ENCODE measurements at places on chromosomes 16 and 17. TPM values are rescaled to one million over a fixed set of nuclear protein-coding genes. Genes with fewer than 3 reads are reported as not detected.

PTGES3L gene
- 0.27 TPM for total RNA-seq

TMC8 gene
- total RNA-seq = 0.13 TPM

CHST5 gene
- not detected for total RNA-seq

KRTAP4-6 gene
- total RNA-seq = not detected

TNK1 gene
- total RNA-seq = 0.27 TPM

FAM171A2 gene
- 3.8 TPM for total RNA-seq

CCL8 gene
- not detected for total RNA-seq

FAAP100 gene
- 28.3 TPM for total RNA-seq

MRPL27 gene
- total RNA-seq = 59.6 TPM

CES1 gene
- not detected for total RNA-seq

TUBG1 gene
- 48.5 TPM for total RNA-seq

TPPP3 gene
- total RNA-seq = 0.07 TPM

CRHR1 gene
- not detected for total RNA-seq

DPEP3 gene
- total RNA-seq = not detected

CAPNS2 gene
- 3.3 TPM for total RNA-seq

PLK1 gene
- total RNA-seq = 44.0 TPM

EFNB3 gene
- 0.53 TPM for total RNA-seq

CLEC3A gene
- not detected for total RNA-seq

HID1 gene
- total RNA-seq = 14.9 TPM

COX6A2 gene
- not detected for total RNA-seq

CSH2 gene
- not detected for total RNA-seq

CDH8 gene
- total RNA-seq = not detected

CCL16 gene
- 1.1 TPM for total RNA-seq

TAC4 gene
- not detected for total RNA-seq

PRSS33 gene
- not detected for total RNA-seq

SLC5A2 gene
- 0.07 TPM for total RNA-seq

SLC4A1 gene
- total RNA-seq = not detected

CPNE7 gene
- total RNA-seq = 9.3 TPM

UNC13D gene
- 3.5 TPM for total RNA-seq

ZNF385C gene
- not detected for total RNA-seq

SHPK gene
- 12.2 TPM for total RNA-seq

HOXB6 gene
- total RNA-seq = 2.5 TPM

FSCN2 gene
- total RNA-seq = 0.43 TPM

EME1 gene
- total RNA-seq = 4.7 TPM

PRR14 gene
- total RNA-seq = 12.4 TPM

MMP2 gene
- 238 TPM for total RNA-seq

TRPV2 gene
- total RNA-seq = 35.9 TPM

TRIM72 gene
- not detected for total RNA-seq

RILP gene
- total RNA-seq = 12.9 TPM

NTN3 gene
- not detected for total RNA-seq

NACA2 gene
- not detected for total RNA-seq

RPL23 gene
- 1,235 TPM for total RNA-seq

CTRB1 gene
- not detected for total RNA-seq

SDR42E1 gene
- 0.65 TPM for total RNA-seq

SLC47A1 gene
- total RNA-seq = 8.6 TPM

CEMP1 gene
- not detected for total RNA-seq

BAHCC1 gene
- 10.3 TPM for total RNA-seq

CCDC78 gene
- total RNA-seq = 1.0 TPM

ADAD2 gene
- total RNA-seq = not detected

CD300A gene
- total RNA-seq = not detected

MYH8 gene
- not detected for total RNA-seq

Measured in thoracic aorta endothelial cell (primary cell).